ENCODE measurements at places on chromosomes 7 and 10.

DNA sequence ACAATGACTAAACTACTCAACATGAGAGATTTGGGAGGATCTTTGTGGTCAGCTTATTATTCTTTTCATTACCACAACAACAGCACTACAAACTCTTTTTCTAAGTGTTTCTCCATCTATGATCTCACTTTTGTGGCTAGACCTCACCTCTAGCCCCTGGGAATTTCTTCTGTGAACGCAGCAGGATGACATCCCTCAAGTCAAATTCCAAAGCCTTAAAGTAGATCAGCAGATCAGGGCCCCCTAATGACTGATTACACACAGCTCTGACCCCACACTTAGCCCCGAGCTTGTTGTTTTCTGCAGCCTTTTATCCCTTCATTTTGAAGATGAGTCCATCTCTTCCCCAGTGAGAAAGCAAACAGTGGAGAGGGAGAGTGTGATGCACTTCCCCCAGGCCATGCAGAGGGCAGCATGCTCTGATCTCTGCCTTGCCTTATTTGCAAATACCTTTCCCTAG, 27.3 kb downstream of the TFAM start:
- DNase-seq = no peak

- DNase-seq = no peak
Measured at GRCh38 chr10:85623342-85623741, 743.3 kb downstream of the GRID1 start.

GRCh38 chr10:87064651-87065050, 30.0 kb downstream of the GLUD1 start:
- DNase-seq = no peak

GRCh38 chr10:116886772-116887171, 37.5 kb downstream of the ENO4 start:
- no peak for DNase-seq

- no peak for DNase-seq
Measured at GRCh38 chr7:595621-596010, 76.0 kb upstream of the PDGFA start.

GRCh38 chr7:105764506-105764905, 111.9 kb downstream of the ATXN7L1 start:
- no peak for DNase-seq

DNA sequence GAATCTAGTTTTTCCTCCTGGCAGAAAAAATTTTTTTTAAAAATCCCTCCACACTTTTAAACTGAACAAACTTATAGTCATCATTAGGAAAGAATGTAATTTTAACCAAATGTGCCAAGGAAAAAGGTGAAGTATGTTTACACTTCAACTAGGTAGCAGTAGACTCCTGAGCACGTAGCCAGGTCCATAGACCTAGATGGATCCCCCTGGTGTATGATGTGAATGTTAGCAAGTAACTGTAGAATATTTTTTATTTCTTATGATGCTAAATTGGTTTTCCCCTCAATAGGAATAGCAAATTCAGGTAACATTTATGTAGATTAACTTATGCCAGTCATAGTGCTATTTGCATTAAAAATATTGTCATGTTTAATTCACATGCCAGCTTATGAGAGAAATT, 19.6 kb downstream of the CABCOCO1 start:
- DNase-seq = no peak

GRCh38 chr10:127534074-127534473, 15.0 kb upstream of the NPS start:
- no peak for DNase-seq

GRCh38 chr10:132884041-132884440, 58.3 kb downstream of the CFAP46 start:
- DNase-seq = no peak

- DNase-seq = no peak
Measured at GRCh38 chr10:97648562-97649404, 8.3 kb downstream of the PI4K2A start.

DNA sequence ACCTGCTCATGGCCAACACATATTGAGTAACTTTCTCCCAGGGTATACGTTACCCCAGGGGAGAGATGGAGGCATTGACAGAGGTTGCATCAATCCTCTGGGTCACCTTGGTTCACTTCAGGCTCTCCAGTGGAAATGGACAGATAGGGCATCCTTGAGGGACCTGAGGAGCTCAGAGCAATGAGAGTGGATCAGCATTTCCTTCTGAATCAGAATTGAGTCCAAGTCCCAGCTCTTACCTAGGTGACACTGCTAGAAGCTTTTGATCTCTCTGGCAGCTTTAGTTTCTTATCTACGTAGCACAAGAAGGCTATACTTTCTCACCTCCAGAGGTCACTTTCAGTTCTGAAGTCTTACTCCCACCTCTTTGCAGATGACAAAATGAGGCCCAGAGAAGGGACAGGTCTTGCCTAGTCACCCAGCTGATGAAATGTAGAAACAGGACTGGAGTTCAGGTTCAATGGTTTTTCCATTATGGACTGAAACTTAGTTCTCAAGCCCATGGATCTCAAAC, 35.2 kb downstream of the PANK1 start:
- no peak for DNase-seq

GRCh38 chr7:82087099-82087498, 317.3 kb upstream of the HGF start:
- DNase-seq = no peak

- no peak for DNase-seq
Measured at GRCh38 chr10:107425931-107426553, 261.5 kb upstream of the SORCS1 start.

DNA sequence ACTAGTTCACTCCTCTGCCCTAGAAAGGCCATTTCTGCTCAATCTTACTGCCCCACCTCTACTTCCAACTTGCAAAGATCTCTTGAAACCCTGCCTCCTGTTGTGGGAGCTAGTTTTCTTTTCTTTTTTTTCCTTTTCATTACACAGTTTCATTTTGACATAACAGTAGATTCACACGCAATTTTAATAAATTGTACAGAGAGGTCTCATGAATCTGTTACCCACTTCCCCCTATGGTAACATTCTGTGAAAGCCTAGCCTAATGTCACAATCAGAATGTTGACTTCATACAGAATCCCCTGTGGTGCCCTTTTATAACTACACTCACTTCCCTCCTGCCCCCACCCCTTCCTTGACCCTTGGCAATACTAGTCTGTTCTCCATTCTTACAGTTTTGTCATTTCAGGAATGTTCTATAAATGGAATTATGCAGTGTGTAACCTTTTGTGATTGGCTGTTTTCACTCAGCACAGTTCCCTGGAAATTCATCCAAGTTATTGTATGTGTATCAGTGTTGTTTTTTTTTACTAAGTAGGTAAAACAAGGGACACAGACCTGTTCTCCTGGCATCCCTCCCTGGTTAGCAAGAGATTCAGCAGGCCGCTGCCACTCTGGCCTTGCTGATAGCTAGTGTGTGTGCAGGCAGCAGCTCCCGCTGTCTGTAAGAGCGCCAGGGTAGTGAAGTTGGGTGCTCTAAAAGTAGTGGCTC, 21.5 kb downstream of the CHST3 start:
- no peak for DNase-seq

DNA sequence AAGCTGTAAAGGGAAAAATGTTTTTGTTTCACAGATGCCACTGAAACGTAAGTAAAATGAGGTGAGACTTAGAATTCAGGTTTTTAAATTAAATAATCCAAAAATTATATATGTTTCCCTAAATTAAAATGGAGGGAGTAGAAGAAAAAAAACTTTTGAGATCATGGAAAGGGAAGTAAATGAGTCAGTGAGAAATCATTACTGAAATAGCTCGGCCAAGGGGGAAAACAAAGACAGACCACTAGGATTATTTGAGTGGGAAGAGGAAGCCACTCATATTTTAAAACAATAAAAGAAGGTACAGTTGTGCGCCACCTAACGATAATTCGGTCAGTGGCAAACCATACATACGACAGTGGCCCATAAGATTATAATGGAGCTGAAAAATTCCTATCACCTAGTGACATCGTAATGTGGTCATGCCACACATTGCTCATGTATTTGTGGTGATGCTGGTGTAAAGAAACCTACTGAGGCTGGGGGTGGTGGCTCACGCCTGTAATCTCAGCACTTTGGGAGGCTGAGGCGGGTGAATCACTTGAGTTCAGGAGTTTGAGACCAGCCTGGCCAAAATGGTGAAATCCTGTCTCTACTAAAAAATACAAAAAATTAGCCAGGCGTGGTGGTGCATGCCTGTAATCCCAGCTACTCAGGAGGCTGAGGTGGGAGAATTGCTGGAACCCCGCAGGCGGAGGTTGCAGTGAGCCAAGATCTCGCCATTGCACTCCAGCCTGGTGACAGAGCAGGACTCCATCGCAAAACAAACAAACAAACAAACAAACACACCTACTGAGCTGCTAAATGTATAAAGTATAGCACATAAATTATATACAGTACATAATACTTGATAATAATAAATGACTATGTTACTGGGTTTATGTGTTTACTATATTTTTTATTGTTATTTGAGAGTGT, 64.7 kb downstream of the MKX start:
- no peak for DNase-seq

GRCh38 chr7:33093266-33093665, 15.9 kb downstream of the RP9 start:
- DNase-seq = no peak

GRCh38 chr7:74479961-74480829, 26.5 kb downstream of the GTF2IRD1 start:
- DNase-seq = no peak

- no peak for DNase-seq
Measured at GRCh38 chr10:78597796-78598555, 470.8 kb upstream of the ZMIZ1 start.

- no peak for DNase-seq
Measured at GRCh38 chr7:158469396-158470051, 118.1 kb downstream of the PTPRN2 start.

GRCh38 chr10:111481866-111482265, 405.0 kb downstream of the ADRA2A start:
- DNase-seq = no peak

GRCh38 chr10:78715435-78715834, 353.3 kb upstream of the ZMIZ1 start:
- no peak for DNase-seq

DNA sequence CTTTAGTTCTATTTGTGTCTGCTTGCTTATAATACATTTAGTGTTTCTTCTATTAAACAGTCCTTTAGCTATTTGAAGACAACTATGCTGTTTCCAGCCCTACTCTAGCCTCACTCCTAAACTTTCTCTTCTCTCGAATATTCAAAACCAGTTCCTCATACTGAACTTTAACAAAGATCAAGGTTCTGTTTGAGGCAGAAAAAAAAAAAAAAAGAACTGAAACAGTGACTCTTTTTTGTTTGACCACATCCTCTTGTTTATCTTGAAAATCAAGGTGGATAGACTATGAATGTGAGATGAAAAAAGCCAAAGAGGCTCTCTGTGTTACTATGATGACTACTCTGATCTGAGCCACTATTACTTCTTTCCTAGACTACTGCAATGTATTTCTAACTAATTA, 154.3 kb downstream of the ZNF365 start:
- no peak for DNase-seq

DNA sequence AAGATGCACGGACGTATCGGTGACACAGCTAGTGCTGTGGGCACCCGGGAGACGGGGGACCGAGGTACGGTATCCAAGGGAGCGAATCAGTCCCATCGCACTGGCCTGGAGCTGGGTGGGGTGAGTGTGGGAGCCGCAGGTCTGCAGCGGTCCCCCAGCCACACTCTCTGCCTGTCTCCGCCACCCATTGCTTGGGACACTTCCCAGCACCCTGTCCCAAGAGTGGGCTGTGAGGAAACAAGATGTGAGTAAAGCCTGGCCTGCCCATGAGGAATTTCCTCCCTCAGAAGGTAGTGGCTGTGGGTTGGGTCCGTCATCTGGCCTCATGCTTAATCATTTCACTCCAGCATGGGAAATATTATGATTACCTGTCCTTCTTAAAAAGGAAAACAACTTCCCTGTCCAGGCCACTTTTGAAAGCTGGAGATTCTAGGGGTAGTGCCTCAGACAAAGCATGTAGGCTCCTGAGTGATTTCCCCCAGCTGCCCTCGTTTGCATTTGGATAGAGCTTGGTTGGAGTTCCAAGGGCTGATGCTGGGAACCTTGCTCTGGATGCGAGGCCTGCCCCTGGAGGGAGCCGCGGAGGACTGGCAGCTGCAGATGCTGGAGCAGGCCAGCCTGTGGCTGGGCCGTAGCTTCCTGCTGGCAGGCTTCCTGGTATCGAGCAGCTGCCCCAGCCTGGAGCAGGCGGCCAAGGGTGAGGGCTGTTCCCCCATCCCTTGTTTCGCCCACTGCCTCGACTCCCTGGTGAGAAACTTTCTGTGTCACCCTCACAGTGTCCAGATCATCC, 6.2 kb upstream of the ACTR3C start:
- no peak for DNase-seq

- DNase-seq = no peak
Measured at GRCh38 chr10:110850099-110850498, 21.6 kb upstream of the PDCD4 start.

GRCh38 chr7:11612737-11613136, 219.3 kb downstream of the THSD7A start:
- no peak for DNase-seq

DNA sequence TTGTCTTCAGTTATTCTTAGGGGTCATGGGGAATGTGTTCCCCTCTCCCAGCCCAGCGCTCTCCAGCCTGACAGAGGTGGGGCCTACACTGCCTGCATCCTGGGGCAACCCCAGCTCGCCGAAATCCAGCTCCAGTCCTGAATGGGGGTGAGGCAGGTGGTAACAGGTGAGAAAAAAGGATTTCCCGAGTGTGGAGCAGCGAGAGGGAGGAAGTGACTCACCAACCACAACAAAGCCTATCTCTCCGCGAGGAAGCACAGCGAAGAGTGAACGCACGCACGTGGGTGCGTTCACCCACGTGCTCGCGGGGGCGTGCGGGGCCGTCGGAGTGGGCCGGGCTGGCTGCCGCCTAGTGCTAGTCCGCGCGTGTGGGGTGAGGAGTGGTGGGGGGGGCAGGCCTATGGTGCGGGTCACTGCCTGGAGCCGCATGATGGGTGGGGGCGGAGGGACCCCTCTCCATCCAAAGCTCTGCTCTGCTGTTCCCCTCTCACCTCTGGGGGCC, 855 bp upstream of the PALD1 start:
- DNase-seq = peak; percentile 24

- peak; percentile 79 for DNase-seq
Measured at GRCh38 chr7:40551685-40552576, 417.1 kb downstream of the SUGCT start.

- DNase-seq = no peak
Measured at GRCh38 chr10:120493411-120494312, 36.6 kb downstream of the PLPP4 start.

DNA sequence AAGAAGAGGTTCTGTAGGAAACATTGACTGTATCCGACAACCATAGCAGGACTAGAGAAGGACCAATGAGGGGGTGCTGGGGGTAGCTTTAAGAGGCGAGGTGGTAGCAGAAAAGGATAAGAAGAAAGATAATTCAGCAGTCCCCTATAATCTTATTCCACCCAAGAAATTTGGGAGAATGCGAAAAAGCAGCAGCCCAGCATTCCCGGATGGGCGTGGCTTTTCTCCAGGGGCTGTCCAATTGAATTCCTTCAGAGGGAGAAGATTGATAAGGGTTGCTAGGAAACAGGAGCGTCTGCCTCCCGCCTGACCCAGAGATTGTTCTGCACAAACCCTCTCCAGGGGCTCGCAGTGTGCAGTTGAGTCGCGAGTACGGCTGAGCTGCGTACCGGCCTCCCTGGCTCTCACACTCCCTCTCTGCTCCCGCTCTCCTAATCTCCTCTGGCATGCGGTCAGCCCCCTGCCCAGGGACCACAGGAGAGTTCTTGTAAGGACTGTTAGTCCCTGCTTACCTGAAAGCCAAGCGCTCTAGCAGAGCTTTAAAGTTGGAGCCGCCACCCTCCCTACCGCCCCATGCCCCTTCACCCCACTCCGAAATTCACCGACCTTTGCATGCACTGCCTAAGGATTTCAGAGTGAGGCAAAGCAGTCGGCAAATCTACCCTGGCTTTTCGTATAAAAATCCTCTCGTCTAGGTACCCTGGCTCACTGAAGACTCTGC, at the start of gene GRM3:
GRM3 (plus strand) TSS at position 349 of the 721 bp plus-strand sequence. CDS start 121,237 bp downstream, outside the sequence.
- DNase-seq = no peak
